ENCODE measurements at places on chromosomes 7 and 10.
A peak's percentile ranks its signal among the peaks of the same experiment; 100 is the strongest.

DNA sequence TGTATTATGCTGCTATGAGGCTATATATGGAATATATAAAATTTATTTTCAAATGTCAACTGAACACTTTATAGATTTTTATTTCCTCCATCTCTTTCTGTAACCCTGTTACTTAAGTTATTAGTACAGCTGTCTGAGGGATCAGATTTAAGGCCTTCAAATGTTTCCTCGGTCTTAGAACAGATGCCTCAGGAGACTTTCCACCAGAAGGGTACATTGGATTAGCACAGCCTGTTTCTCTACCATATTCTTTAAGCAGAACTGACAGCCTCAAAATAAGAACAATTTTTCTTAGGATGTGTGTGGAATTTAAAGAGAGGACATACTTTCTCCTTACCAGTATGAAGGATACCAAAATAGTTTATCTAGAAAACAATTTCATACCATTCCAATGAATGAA, 53.0 kb upstream of the HGF start:
- no peak for DNase-seq

GRCh38 chr10:2509081-2509531, 558.2 kb upstream of the PFKP start:
- no peak for DNase-seq

- DNase-seq, result no peak
These were observed 66.4 kb downstream of the PTF1A start for GRCh38 chr10:23258516-23258915.

- no peak for DNase-seq
These were observed 147.5 kb downstream of the SEMA3D start for GRCh38 chr7:85039196-85039923.

DNA sequence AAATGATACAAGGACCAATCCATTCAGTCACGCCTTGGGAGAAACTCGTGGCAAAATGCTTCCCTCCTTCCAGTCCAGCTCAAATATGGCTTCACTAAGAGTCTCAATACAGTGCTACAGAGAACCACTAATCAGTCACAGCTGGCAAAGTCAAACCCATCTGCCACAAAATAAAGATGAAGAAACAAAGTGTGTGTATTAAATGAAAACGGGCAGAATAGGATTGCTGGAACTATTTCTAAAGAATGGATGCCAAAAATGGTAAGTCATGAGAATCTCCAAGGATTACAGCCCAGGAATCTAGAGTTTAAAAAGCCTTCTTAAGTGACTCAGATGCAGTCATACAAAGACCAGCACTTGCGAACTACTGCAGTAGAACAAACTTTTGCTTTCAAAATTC, 61.9 kb downstream of the CACUL1 start:
- DNase-seq, result no peak

GRCh38 chr10:124967255-124967654, 25.3 kb downstream of the ZRANB1 start:
- no peak for DNase-seq

GRCh38 chr10:29634105-29634504, 666 bp downstream of the SVIL start:
- DNase-seq, result no peak

DNA sequence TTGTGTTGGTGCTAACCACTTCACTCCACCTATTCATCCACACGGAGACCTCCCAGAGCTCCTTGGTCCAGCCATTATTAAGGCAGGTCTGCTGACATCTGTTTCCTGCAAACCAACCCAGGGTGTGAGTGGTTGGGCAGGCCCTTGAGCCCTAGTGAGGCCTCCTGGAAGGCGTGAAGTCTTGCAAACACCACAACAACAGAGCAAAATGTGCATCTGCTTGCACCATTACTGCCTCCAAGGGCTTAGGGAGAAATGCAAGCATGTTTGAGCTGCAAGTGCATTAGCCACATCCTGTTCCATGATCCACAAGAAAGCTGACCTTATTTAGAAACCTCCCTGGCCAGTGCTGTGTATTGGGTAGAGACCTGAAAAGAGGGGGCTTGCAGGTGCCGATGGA, 325.5 kb downstream of the GRID1 start:
- no peak for DNase-seq

GRCh38 chr10:26977635-26978034, 116.9 kb upstream of the ABI1 start:
- DNase-seq, result no peak

GRCh38 chr10:80524190-80524909, 13.4 kb upstream of the SH2D4B start:
- DNase-seq, result no peak

DNA sequence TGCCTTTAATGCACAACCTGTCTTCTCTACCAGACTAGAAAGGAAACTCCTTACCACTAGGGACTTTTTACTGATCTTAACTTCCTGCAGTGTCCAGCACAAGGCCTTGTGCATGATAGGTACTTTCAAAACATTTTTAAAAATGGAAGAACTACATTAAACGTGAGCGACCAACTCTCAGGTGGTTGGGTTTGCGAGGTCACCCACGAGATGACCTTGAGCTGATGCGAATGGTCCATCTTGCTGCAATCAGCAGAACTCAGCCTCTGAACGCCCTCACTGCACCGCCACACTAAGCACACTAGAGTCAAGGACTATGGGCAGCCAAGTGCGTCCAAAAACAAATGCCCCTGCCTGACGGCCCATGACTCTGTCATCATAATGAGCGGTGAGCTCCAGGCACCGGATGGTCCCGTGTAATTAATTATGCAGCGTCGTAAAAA, 34.9 kb upstream of the PTF1A start:
- no peak for DNase-seq

GRCh38 chr7:123271856-123272255, 72.1 kb upstream of the SLC13A1 start:
- DNase-seq, result no peak

GRCh38 chr10:3935933-3936359, 150.9 kb upstream of the KLF6 start:
- no peak for DNase-seq

DNA sequence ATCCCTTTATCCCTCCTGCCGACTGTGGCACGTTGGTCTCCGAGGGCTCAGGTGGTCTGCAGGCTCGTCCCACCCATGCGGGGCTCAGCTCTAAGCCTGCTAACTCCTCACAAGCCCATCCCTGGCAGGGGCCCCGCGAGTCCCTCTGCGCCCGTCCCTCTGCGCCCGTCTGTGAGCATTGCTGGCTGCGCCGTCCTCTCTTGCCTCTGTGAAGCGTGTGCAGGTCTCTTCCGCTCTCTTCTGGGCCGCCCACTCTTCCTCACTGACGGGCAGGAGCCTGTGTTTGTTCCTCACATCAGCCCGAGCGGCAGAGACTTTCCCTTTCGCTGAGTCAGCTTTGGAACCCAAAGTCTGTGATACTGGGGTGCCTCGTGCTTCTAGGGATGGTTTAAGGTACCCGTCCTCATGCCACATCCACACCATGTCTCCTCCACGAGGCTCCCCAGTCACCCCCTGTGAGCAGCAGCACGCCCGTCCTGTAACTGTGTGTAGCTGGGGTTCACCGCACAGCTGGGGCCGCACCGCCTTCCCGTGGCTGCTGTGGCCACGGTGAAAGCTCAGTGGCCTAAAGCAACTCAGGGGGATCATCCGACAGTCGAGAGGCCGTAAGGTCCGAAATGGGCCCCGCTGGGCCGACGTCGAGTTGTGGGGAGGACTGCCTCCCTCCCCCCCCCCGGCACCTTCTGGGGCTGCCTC, 35.5 kb downstream of the ADGRA1 start:
- DNase-seq, result no peak

DNA sequence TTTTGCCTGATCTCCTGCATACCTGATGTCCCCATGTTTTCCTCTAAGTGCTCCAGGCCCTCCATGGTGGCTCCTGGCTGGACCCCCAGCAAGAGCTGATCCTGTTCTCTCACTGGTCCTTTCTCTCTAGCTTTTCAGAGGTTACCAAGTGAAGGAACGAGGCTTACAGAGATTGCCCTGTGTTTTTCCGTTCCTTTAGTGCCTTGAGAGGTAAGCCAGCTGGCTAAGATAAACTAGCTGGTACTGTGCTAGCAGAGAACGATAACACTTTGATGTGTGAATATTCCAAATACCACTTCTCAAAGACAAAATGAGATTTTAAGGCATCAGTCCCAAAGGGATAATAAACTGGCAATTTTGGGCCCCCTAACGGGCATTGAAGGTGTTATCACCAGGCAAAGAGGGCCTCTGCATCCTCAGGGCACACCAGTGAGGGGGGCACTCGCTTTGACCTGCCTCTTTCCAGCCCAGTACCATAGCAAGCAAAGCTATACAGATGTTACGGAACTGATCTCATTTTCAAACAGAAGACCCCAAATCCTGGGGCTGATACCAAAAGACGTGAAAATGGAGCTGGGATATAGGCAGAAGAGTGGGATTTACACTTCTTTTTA, 8.4 kb upstream of the CCNY start:
- no peak for DNase-seq

DNA sequence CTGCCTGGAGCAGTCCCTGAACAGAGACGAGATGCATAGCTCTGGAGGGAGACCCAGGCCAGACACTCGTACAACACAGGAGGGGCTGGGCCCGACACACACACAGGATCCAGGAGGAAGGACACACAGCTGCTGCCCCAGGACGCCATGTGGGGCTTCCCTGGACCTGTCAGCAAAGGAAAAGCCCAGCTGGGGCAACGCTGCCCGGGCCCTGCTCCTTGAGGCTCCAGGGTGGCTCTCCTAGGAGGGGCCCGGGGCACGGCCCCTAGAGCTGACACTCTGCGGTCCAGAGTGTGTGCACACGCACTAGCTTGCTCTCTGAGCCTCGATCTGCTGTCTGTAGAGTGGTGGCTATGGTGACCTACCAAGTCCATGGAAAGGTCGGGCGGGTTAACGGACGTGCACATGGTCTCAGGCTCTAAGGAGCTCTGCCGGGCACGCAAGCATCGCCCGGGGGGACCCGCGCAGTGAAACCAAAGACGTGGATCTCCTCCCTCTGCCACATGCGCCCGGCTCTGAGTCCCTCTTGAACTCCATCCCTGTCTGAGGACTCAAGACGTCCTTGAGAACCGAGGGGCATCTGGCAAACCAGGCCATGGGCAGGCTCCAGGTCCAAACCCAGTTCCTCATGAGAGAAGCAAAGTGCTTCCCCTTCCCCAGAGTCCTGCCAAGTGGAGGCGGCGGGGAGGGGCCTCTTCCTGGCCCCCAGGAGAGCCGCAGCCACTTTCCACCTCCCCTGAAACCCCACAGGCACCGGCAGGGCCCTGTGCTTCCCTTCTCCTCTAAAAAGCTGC, 279.0 kb downstream of the ELFN1 start:
- DNase-seq, result no peak

DNA sequence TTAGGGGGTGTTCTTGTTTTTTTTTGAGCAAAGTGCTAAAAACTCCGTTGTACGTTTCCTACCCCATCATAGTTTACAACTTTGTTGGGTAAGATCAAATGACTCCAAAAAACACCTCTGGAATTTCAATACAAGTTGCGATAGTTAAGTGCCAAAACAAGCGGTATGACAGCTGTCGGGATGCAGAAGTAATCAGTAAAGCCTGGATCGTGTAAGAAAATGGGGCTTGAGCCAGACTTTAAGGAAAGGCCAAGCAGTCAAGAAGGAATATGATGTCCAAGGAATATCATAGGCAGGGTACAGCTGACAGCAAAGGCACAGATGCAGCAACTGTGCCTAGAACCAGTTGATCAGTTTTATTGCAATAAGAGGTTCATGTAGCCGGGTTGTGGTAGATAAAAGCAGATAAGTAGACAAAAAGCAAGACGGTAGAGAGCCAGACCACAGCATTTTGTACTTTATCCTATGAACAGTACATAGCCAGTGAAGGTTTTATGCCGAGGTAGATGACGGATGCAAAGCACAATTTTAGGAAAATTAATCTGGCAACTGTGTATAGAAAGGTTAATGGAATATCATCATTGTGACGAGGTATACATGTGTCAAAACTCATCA, 45.5 kb downstream of the UBE2H start:
- DNase-seq, result peak; percentile 10

GRCh38 chr7:52592698-52593097, 442.7 kb upstream of the POM121L12 start:
- no peak for DNase-seq
